CD8-positive, alpha-beta T cell (primary cell): ENCODE measurements at places on chromosomes 4 and X. TPM values are rescaled to one million over a fixed set of nuclear protein-coding genes. Genes with fewer than 3 reads are reported as not detected.

PPP1R2C gene
- not detected for total RNA-seq

GRCh38 chr4:47876784-47877546 lies 37.4 kb downstream of the NFXL1 start:
- no peak for DNase-seq

- no peak for DNase-seq
Observed at GRCh38 chrX:138877746-138878145, 166.2 kb upstream of the FGF13 start.

GRCh38 chr4:7132249-7132648 lies 60.1 kb upstream of the SORCS2 start:
- no peak for DNase-seq

DNA sequence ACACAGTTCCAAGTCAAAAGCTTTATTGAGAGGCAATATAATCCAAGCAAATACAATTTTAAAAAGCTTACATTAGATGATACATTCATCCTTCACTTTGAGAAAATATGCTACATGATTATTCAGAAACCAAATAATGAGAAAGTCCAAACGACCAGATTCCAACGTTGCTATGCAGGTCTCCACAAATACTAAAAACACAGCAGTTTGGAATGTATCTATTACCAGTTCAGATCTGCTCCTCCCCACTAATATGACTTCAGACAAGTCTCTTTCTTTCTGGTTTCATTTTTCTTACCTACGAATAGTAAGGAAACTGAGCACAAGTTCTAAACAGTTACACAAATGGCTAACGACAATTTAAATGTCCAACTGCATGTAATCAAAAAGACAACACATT lies 9.5 kb downstream of the NAF1 start:
- DNase-seq, result no peak

- no peak for DNase-seq
Observed at GRCh38 chr4:89277412-89277811, 30.2 kb downstream of the GPRIN3 start.

- no peak for DNase-seq
Observed at GRCh38 chrX:120857240-120857639, 18.4 kb downstream of the CT47B1 start.

DNA sequence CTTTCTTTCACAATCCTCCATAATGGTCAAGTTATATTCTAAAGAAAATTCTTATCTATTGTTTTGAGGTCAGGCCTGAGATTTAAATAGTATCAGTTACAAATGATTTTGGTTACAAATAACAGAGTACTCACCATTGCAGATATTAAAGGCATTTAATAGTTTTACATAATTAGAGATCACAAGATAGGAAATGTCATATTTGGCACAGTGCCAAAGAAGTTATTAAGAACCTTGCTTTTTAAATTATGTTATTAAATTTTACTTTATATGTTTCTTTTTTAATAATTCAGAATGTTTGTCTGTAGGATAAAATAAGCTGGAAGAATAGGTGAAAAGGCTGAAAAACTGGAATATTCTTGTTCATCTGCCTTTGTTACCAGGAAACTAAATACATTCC lies 1174.7 kb downstream of the PCDH18 start:
- no peak for DNase-seq

- no peak for DNase-seq
Observed at GRCh38 chrX:68942104-68942503, 113.3 kb downstream of the EFNB1 start.

DNA sequence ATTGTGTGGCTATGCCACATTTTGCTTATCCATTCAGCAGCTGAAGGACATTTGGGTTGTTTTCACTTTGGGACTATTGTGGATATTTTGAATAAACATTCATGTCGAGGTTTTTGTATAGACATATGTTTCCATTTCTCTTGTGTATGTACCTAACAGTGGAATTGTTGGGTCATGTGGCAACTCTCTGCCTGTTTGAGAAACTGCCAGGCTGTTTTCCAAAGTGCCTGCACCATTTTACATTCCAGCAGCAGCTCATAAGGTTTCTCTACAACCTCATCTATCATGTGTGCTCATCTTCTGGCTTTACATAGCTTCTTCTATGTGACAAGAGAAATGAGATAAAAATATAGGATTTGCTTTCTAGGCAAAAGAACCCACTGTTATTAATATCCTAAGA lies 29.5 kb upstream of the TSPAN5 start:
- no peak for DNase-seq

GRCh38 chr4:139084804-139085093 lies 69.2 kb downstream of the NOCT start:
- no peak for DNase-seq

- no peak for DNase-seq
Observed at GRCh38 chrX:13050151-13050550, 5.7 kb upstream of the FAM9C start.

- DNase-seq, result no peak
Observed at GRCh38 chrX:116198810-116199209, 28.3 kb downstream of the AGTR2 start.

GPAT3 gene
- total RNA-seq, result 3.5 TPM

DNA sequence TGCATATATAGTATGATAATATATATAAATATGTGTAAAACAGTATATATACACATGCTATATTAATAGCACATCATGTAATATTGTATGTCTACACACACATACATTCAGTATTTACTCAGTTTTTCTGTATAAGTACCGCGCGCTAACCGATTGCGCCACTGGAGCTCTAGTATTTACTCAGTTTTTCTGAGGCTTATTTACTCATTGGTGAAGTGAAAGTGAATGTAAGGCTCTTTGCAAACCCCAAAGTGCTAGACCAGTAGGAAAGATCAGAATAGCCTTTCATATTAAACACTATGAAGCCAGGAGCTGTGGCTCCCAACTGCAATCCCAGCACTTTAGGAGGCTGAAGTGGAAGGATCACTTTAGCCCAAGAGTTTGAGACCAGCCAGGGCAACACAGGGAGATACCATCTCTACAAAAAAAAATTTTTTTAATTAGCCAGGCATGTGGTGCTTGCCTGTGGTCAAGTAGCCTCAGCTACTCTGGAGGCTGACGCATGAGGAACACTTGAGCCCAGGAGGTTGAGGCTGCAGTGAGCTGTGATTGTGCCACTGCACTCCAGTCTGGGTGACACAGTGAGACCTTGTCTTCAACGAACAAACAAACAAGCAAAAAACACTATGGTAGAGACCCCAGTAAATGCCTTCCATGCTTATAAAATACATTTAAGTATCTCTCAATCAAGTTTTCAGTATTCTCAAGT lies 125.8 kb downstream of the KIT start:
- DNase-seq, result no peak

- DNase-seq, result no peak
Observed at GRCh38 chrX:153209347-153209746, 30.3 kb downstream of the MAGEA1 start.

GRCh38 chr4:185096032-185096653 lies 46.9 kb upstream of the SLC25A4 start:
- DNase-seq, result peak; percentile 21

DNA sequence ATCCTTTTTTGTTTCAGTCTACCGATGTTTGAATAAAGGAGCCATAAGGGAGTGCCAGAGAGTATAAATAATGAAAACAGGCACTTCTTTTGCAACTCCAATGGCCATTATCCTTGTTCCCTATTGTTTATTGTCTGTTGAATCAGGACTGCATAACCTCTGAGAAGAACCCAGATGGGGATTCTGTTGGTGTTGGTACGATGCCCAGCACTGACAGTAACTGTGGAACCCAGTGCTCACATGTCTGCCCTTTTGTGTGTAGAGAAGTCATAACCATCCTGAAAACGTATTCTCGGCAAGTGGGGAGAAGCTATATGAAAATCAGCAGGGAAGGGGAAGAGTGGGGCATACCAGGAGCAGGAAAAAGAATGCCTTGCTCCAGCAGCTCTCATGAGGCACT lies 195.1 kb upstream of the EDNRA start:
- DNase-seq, result no peak

DNA sequence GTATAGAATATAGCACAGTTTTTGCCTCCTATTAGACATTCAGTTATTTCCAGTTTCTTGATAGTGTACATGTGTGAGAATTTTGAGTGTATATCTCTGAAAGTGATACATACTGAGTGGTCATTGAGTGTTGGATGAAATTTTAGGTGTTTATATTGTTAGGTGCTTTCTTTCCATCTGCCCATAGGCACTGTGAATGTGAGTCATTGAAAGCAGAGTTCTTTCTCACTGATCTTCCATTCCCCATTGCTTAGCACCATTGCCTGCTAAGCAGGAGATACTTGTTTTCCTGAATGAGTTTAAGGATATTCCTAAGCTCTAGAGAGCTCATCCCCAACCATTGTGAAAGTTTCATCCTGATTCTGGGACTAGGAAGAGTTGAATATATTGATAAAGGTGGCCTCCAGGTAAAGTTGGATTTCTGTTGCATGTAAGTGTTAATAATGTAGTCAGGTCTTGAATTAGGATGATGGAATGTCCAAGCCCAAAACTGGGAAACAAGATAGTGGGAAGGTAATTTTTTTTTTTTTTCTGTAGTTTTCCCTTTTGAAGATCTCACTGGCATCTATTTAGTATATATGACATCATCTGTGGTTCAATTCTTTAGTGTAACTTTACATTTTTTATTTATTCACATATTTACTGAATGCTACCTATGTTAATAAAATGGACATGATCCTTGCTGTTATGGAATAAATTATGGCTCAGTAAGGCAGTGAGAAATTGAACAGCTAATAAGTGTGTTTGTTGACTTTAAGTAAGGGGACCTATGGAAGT lies 22.1 kb downstream of the UBE2K start:
- no peak for DNase-seq

DNA sequence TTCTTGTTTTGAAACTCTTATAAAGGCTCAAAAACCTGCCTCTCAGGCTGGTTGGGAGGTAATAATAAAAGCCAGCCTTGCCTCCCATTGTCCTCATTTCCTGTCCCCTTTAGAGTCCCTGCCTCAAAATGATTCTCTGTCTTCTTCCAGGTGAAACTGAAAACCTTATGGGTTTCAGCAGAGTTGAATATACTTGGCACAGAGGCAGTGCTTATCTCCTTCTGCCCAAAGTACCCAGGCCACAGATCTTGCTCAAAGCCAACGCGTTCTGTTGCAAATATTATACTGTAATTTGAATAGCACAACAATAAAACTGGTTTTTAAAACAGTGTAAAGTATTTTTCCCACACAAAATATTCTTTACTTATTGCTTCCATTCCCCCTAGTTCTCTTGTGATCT lies 183.1 kb upstream of the GIMD1 start:
- no peak for DNase-seq

NEIL3 gene
- 0.35 TPM for total RNA-seq

GRCh38 chrX:53280331-53281320 lies 758 bp downstream of the IQSEC2 start:
- no peak for DNase-seq

DNA sequence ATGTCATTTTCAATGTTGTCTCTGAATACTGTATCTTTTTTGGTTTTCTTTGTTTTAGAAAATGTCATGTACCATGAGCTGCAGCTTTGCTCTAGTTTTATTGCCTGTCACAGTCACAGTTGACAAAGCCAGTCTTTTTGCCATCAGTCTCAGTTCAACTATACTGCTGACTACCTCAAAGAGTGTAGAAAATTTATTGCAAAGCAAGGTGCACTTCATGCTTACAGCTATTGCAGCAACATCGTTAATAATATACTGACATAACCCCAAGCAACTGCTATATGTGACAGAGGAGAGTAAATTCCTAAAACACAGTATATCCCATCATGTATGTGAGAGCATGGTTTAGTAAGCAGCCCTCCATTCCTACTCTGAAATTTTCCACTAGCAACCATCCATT lies 2022.3 kb downstream of the ARAP2 start:
- no peak for DNase-seq

- no peak for DNase-seq
Observed at GRCh38 chrX:136540226-136540625, 8.2 kb downstream of the VGLL1 start.

- no peak for DNase-seq
Observed at GRCh38 chr4:156309031-156309430, 355.4 kb upstream of the CTSO start.

GAK gene
- total RNA-seq, result 161 TPM

- DNase-seq, result no peak
Observed at GRCh38 chr4:147987252-147987651, 255.4 kb downstream of the ARHGAP10 start.
